ENCODE measurements at places on chromosomes 5 and 9.

DNA sequence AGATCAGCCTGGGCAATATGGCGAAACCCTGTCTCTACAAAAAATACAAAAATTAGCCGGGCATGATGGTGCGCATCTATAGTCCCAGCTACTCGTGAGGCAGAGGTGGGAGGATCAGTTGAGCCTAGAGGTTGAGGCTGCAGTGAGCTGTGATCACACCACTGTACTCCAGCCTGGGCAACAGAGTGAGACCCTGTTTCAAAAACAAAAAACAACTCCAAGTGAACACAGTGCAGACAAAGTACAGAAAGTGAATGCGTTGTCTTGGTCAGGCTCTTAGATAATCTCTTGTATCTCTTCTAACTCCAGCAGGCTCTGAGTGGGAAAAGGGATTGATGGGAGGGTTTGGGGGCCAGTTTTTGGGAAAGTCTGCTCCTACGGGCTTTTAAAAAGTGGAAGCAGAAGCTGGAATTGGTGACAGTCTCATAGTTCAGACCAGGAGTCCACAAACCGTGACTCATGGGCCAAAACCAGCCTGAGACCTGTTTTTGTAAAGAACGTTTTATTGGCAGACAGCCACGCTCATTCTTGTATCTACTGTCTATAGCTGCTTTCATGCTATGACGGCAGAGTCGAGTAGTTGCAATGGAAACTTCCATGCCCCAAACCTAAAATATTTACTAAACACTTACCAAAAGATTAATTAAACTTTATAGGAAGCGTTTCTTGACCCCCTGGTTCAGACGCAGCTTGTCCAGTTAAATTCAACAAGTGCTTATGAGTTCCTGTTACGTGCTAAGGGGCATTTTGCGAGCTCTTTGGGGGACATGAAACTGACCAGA is 32.9 kb downstream of the NDST1 start:
- DNase-seq = no peak

DNA sequence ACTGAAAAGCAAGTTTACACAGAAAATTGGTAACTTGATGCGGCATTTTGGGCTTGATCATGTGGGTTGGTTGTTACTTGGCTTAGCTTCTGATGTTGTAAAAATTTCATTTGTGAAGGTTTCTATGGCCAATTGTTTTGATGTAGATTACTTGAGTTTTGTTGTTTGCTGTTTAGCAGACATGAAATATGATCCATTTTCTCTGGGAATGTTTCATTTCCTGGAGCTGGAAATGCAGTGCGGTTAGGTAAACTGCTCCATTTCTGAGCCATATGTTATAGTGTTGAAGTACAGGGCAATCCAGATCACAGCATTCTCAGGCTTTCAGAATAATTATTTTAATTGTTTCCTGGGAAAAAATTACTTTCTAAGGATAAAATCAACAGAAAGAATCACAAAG is 396.9 kb downstream of the ENC1 start:
- no peak for DNase-seq

DNA sequence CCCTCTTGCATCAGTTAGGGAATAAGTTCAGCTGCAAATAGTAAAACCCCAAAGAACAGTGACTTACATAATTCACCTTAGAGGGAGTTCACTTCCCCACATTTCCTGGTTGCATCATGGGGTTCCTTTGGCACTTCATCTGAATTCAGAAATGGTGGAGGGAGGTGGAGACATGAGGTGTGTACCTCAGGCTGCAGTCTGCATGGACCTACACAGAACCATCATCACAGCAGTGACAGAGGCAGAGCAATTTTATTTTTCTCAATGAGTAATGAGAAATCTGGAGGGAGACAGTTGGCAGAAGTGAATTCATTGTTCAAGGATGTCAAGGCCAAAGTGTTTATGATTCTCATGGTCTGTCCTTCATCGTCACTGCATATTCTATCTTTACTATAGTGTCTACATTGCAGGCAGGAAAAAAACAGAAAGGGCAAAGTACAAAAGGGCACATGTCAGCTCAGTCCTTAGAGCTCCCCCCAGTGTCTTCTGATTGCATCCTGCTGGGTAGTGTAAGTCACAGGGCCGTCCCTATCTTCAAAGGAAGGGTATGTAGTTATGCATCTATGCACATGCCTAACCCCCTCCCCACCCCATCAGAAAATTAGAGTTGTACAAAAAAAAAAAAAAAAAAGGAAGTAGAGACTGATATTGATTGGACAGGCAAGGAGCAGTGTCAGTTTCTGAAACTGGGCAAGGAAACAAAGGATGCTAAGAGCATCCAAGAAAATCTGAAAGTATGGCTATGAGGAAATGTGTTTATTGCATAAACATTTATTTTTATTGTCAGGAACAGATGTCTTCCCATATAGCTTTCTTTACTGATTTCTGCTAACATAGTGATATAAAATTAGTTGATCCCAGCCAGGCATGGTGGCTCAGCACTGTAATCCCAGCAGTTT is 132.7 kb upstream of the APC start:
- no peak for DNase-seq

- no peak for DNase-seq
Observed at GRCh38 chr5:149110406-149110805, 30.9 kb upstream of the ABLIM3 start.

DNA sequence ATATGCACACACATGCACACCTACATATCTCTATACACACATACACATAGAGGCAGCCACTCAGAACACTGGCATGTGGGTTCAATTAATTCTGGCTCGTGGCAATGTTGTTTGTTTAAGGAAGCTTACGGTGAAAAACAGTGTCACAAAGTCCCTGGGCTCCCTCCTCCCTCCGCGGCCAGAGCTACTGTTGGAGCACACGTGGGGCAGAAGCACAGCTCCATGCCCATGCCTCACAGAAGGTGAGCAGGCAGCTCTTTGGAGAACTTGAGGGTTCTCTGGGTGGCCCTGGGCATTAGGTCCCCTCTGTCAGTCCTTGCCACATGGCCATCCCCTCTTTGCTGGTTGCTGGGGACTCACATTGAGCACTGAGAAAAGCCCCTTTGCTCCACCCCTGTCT is 107.5 kb downstream of the GADD45G start:
- DNase-seq = no peak

- no peak for DNase-seq
Observed at GRCh38 chr9:2087500-2088313, 72.6 kb downstream of the SMARCA2 start.

GRCh38 chr5:174177976-174178605 is 132.6 kb downstream of the NSG2 start:
- no peak for DNase-seq

DNA sequence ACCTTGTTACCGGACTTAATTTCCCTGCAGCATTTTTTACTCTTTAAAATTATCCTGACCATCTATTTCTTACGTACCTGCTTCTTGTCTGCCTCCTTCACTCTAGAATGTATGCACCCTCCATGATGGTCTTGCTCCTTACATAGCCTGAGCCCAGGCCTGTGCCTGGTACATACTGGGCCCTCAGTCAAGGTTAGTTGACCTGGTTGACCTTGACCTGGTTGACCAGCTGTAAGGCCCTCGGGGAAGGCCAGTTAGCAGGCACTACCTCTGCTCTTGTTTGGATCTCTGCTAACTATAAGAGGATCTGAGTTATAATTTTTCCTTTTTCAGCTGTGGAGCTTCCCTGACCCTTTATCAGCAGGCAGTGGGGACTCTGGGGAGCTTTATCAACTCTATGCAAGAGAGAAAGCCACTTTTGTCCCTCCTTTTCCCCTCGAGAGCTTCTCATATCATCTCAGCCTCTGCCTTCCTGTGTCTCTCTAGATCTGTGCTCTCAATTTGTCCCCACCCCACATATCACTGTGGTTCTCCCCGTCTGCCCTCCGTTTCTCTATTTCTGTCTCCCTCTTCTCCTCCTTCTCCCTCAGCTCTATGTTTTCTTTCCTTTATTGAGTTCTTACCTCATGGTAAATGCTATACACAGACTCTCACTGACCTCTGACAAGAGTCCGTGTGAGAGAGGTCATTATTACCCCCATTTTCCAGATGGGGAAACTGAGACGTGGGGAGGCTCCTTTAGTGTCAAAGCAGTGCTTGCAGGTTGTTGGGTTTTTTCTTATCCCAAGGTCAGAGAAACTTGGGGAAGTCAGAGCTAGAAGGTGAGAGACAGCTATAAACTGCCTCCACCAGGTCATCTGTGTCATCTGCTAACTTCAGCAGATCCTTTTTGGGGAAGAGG is 28.6 kb downstream of the SPRY4 start:
- DNase-seq = no peak

DNA sequence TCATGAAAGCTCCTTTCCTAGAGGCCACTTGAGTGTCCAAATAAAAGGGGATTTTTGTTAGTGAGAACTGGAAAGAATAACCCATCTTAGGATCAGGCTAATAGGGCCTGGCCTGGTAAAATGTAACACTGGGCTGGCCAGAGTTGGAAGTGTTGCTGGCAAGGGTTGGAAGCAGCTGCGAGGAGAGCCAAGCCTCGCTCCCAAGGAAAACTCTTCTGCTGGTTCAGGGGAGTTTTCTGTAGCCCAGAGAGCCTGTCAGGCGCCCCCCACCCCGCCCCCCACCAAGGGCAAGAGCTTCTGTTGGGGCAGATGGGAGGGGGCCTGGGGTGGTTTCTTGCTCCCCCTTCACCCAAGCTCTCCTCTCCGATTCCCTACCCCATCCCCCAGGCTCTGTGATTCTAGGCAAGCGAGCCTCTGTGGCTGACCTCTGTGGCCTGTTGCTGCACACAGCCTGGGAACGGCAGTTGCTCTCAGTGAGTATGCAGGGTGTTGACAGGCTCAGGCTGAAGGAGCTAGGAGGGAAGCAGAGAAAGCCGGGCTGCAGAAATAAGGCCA is 547.8 kb downstream of the CCDC171 start:
- DNase-seq = no peak

DNA sequence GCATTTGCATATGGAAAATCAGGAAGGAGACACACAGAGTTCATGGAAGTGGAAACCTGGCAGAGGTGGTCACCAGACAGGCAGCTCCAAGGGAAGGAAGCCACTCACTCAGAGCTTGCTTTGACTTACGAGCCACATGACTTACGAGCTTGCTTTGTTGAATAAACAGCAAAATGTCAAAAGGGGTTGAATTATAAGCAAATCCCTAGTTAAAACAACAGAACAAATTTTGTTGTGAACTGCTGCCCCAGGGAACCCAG is 164.3 kb downstream of the SYK start:
- no peak for DNase-seq
